ENCODE measurements at places on chromosomes 1 and 21.

GRCh38 chr21:34998176-34998575 is 50.9 kb downstream of the RUNX1 start:
- no peak for DNase-seq

- peak; percentile 91 for DNase-seq
Measured at GRCh38 chr1:153533689-153534201, 2.0 kb downstream of the S100A6 start.

DNA sequence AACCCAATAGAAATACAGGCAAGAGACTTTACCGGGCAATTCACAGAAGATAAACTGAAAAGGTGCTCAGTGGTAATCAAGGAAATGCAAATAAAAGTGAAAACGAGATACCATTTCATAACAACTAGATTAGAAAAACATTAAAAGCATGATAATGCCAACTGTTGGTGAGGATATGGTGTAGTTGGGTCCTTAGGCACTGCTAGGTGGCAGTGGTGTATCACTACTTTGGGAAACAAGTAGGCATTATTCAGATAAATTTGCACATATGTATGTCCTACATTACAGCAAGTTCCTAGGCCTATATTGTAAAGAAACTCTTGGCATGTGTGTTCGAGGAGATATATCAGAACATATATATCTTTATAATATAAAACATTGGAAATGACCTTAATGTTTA is 31.0 kb downstream of the AZIN2 start:
- DNase-seq: peak; percentile 13

DNA sequence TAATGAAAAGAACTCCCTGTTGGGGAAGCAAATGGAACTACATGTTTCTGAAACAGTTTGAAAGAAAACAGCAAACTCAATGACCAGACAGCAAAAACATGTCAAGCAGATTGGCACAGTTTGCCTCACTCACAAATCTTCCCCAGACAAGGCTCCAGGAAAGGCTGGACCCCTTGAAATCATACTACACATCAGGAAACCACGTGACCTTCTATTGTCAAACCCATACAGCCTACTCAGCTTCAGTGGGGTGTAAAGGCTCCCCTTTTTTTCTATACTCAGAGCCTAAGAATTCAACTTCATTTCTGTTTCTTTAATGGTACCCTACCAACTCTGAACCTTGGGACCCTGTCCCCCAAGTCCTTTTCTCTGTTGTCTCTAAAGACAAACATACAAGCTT is 15.7 kb upstream of the CTTNBP2NL start:
- no peak for DNase-seq

DNA sequence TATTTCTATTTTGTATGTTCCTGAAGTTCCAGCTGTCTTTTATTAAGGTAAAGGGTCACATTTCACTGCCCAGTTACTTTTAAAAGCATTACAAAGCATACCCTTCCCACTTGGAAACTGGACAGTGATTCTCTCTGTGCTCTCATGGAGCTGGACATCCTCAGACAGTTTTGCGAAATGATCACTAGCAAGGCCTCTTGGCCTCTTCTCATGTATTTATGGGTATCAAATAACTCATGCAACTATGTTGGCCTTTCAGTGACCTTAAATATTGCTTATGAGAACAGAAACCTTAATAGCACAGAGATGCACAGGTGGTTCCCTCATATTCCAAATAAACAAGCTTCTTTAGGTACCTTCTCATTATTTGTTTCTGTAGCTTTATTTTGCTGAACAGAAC is 7.9 kb upstream of the AMPD1 start:
- DNase-seq: no peak

DNA sequence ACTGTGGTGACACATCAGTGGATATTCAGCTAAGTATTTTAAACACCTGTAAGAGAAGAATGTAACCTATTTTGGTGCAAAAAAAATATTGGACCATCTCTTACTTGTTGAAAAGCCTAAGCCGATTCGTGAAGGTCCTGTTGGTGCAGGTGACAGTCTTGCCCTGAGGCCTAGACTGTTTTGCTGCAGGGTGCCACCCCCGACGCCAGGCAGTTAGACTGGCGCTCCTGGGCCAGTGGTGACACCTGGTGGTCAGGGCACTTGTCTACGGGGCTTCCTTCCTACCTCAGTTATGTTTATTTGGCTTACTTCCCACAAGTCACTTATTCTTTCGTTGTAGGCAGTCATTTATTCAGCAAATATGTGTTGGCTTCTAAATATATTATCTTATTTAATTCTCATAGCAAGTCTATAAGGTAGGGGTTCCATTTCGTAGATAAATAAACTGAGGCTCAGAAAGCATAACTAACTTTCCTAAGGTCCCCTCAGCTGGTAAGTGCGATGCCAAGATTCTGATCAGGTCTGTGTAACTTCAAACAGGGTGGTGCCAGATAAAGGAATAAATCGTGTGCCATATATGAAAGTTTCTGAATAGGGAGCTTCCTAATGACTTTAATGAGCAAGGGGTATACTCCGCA is 1.9 kb downstream of the EEIG2 start:
- DNase-seq: no peak

DNA sequence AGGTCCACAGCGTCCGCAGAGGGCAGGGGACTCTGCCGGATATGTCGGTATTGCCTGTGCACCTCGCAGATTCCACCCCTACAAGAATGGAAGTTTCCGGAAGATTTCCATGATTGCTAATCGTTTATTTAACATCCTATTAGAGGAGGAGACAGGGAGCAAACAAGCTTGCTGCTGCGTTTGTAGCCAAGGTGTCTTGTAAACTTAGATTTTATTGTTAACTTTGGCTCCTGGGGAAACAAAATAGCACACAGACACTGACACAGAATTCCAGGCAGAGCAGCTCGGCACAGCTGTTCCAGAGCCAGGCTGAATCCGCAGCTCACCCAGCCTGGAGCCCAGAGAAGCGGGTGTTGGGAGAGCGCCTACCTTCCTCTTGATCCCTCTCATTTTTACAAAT is 75.7 kb downstream of the AJAP1 start:
- no peak for DNase-seq

DNA sequence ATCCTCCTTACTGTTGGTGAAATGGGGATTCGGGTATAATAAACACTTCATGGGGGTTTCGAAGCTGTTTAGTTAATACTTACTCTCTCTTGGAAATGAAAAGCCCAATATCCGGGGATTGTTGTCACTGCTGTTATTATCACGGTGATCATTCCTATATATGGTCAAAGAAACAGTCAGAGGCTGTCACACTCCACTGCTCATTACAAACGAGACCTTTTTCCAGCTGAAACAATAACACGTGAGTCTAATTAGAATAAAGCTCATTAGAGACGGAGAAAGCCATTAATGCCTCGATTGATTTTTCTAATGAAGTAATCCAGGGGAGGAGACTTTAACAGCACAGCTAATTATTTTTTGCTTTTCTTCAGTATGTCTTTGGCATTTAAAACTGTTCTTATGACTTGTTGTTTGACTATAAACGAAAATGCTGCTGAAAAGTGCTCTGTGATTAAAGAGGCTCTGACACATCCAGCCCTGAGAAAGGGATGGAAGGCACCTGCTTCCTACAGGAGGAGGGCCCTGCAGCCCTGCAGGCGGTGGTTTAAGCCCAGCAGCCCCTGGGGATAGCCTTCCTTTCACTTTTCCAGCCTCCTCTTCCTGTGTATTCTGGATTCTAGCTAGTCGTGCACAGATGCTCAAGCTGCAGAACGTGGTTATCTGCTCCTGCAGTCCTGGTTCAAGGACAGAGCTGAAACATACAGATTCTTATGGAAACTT is 143.6 kb downstream of the EDEM3 start:
- DNase-seq: no peak

DNA sequence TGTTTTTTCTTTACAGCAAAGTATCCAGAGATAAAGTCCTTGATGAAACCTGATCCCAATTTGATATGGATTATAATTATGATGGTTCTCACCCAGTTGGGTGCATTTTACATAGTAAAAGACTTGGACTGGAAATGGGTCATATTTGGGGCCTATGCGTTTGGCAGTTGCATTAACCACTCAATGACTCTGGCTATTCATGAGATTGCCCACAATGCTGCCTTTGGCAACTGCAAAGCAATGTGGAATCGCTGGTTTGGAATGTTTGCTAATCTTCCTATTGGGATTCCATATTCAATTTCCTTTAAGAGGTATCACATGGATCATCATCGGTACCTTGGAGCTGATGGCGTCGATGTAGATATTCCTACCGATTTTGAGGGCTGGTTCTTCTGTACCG is 6.5 kb downstream of the DEGS1 start:
- DNase-seq: no peak

DNA sequence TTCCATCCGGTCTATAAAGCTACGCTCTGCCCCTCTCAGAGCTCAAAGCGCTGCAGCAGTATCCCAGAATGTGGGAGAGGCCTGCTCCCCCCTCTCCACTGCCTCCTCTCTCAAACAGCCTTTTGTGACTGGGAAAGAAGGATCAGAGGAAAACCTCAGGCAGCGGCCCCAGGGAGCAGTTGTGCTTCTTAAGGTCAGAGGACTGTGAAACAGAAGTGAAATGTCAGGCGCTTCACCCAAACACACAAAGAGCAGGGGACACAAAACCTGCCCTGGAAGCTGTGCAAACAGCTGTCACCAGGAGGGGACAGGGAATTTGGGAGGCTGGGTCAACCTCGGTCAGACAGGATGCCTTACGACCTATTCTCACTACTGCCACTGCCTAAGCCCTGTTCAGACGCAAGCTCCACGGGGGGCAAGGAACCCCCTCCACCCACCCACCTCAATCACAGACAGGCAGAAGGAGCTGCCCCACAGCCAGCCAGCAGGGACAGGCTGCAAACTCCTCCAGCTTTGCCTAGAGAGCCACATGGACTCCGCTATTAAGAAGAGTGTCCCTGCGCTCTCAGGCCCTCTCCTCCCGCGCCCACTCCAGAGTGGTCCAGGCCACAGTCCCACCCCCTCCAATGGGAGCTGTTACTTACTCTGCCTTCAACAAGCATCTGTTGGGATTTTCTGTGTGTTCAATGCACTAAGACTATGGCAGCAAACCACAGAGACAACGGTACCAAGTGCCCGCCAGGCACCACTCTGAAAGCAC is 14.6 kb downstream of the SSBP3 start:
- DNase-seq: no peak

Measured in kidney capillary endothelial cell (primary cell).